Germinal center (tissue), 1 donor: ENCODE measurements at places on chromosomes 12 and 14.
A peak's percentile ranks its signal among the peaks of the same experiment; 100 is the strongest.

GRCh38 chr12:117583677-117584225 is 222.3 kb upstream of the NOS1 start:
- DNase-seq: no peak

- no peak for DNase-seq
Observed at GRCh38 chr12:57940915-57941164, 527 bp upstream of the ATP23 start.

DNA sequence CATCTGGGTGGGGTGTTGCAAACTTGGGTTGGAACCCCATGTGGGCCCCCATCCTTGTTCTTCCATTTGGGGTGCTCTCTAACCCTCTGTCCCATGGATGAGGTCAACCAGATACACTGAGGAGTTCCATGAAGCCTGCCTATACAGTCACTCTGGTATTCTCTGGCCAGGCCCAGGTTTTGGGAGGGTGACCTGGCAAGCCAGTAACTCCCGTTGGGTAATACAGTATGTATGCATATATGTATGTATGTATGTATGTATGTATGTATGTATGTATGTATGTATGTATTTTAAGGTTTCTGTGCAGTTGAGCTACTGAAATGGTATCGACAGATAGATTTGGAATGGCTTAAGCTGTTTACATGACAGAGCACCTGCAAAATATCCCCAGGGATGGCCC is 12.8 kb upstream of the HELB start:
- no peak for DNase-seq

GRCh38 chr14:23722675-23723074 is 86.5 kb downstream of the DHRS2 start:
- no peak for DNase-seq

DNA sequence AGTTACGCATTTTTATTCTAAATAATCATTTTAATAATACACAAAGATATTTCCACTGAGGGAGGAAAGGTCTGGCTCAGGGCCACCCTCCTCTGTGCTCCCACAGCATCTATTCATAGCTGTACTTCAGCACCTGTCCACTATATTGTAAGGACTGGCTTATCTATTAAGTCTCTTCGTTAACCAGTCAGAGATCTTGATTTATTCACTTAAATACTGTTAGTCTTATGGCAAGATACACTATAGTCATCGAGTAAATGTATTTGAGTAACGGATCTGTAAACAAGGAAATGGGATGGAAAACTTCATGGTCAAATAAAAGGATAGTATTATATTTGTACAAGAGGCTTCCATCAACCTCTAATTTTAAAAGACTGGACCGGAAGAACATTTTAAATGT is 54.6 kb downstream of the SPTLC2 start:
- DNase-seq: no peak

GRCh38 chr12:68267892-68268396 is 14.5 kb upstream of the IL22 start:
- DNase-seq: no peak

DNA sequence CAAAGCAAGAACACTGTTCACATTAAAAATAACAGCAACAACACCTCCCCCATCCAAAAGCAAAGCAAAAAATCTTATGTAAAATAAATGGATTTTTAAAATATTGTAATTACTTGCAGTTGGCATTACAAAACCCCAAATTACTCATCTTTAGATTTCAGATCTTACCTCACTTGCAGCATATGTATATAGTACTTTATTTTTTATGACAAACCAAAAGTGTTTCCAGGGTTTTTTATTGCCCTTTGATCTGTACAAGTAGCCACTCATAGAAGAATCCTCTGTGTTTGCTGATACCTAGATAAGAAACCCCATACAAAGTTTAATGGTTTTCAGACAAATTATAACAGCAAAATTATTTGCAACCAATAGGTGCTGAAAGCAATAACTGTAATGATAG is 12.2 kb upstream of the NR2C1 start:
- DNase-seq: no peak

- DNase-seq: no peak
Observed at GRCh38 chr12:52190860-52191729, 719 bp downstream of the KRT80 start.

- no peak for DNase-seq
Observed at GRCh38 chr12:113067987-113068935, 11.7 kb downstream of the DTX1 start.

GRCh38 chr14:99361596-99362215 is 89.7 kb upstream of the BCL11B start:
- no peak for DNase-seq

- no peak for DNase-seq
Observed at GRCh38 chr12:67276421-67276820, 7.3 kb downstream of the CAND1 start.

DNA sequence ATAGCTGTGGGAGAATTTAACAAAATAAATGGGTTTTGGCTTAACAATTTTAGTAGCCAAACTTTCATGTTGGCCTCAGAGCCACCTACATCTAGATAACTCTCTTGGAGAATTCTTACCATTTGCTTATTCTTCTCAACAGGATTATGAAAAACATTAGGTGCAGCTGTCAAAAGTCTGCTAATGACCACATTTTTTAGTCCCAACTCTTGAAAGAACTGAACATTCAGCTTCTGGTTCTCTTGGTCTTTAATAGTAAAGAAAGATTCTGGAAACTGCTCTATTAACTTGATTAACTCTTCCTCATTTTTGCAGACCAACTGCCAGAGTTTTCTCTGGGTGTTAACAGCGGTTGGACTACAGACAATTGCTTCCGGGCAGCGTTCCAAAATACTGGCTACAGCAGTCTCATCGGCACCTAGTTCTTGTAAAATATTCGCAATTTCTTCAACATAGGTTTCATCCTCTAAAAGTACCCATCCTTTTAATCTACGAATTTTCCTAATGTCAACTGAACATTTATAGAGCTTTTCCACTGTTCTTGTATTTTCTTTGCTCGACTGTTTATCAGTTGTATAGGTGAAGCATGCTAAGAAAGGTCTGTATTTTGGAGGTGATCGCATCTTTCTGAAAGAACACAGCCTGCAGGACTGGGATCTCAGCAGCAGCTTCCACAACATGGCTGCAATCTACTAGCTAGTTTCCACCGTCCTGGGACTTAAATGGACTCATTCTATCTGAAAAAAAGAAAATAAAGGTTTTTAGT is 8.7 kb downstream of the MTERF2 start:
- no peak for DNase-seq

GRCh38 chr14:54758041-54758440 is 144.6 kb downstream of the GCH1 start:
- DNase-seq: no peak

DNA sequence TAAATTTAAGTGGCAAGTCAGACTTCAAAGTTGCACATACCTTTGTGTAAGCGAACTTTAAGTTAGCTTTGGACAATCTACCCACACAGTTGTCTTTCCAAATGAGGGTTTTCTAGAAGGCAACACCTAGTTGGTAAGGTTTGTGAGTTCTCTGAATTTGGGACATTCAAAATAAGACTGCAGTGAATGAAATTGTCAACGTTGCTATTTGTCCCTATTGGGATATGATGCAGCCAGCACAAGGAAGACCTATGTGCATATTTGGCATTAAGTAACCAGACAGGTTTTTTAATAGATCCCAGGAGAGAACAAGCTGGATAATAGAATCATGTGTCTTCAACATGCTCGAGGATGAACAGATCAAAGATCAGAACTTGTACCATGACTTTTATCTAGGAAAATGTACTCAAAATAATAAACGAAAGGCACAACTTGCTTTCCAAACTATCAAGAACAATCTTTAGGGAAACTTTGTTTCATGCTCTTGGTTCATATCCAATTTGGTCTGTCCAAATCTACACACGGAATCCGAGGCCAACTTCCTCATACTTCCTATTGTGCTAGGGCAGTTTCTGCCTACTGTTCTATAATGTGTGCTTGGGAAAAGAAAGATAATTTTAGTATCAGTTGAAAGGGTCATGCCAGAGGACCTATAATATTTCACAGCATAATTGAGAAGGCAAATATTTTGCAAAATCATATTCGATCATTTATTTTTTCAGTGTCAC is 284.2 kb upstream of the SOX5 start:
- DNase-seq: no peak

- no peak for DNase-seq
Observed at GRCh38 chr12:104588921-104589590, 132.3 kb downstream of the CHST11 start.

GRCh38 chr12:104063712-104064030 is 660 bp upstream of the HCFC2 start:
- no peak for DNase-seq

DNA sequence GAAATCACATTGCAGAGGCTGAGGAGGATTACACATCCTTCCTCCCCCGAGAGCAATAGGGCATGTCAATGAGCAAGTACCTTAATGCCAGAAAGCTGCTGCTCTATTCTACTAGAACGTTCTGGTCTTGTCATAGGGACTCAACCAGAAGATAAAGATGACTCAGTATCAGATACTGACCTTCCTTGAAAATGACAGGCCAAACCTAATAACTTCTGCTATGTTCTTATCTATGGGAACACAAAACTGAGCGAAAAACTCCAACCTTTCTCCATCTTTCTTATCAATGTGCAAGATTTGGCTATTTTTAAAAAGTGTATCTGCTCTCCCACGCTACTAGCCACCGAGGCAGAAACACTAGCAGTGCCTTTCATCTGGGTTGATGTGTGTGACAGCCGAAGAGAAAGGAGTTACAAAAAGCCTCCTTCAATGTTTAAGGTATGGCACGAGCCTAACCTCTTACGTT is 5.5 kb downstream of the CCDC92 start:
- no peak for DNase-seq

DNA sequence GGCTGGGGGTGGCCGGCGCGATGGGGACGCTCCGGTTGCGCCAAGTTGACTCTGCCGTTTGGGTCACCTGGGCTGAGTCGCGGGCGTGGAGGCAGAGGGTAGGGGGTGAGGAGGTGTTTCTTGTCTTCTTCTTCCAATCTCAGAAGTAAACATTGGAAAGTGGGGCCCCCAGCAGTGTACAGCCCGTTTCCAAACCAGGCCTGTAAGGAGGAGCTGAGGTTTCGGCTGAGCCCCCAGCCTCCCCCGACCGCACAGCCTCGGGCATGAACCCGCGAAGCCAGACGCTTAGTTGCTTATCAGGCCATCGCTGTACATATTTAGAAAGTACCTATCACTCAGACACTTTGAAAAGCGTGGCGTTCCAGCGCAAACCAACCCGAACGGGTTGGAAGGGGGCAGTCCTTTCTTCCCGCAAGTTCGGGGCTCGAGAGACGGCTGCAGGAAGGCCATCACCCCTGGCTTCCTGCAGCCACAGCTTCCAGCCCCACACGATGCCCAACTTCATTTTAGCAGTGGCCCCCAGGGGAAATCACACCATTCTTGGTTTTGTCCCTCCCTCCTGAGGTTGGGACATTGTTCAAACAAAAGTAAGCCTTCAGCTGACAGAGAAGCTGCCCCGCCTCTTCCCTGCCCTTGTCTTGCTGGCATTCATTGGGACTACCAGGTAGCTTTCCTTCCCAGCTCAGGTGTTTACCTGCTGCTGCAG is 164.1 kb downstream of the ZFP36L1 start:
- peak; percentile 34 for DNase-seq

GRCh38 chr14:102088012-102088792 is 1.4 kb upstream of the HSP90AA1 start:
- DNase-seq: peak; percentile 55

- peak; percentile 65 for DNase-seq
Observed at GRCh38 chr14:22314183-22314820, 274.7 kb downstream of the DAD1 start.

- DNase-seq: no peak
Observed at GRCh38 chr12:71472441-71472911, 32.9 kb downstream of the LGR5 start.

- DNase-seq: no peak
Observed at GRCh38 chr14:30193845-30194501, 266.3 kb upstream of the PRKD1 start.

DNA sequence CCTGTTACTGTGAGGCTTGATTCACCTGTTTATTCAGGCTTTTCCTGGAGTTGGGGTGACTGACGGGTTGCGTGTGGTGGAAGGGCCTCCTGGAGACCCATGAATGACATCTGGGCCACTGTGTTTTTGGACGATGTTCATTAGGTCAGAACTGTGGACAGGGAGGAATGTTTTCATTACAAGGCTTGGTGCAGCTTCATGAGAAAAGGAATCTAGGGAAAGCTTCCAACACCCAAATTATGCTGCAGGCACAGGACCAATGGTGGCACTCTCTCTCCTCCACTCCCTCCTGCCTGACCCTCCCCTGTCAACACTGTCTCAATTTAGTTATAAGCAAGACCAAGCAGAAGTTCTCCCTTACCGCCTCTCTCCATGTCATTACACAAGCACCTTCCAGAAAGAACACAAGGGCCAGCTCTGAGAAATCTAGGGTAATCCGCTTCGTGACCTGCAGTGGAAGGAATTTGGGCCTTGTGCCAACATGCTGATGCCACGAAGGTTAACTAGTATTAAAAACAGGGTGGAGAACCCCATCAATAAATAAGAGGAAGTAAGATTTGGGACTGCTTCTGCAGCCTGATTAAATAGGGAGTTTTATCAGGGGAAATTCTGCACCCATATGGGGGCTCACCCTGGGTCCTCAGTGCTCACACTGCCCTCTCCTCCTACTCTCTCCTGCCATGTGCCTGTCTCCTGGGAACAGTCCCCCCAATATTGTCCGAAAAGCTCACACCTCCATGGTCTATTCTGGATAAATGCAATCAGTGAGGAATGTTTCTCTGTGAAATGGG is 200.3 kb downstream of the KTN1 start:
- no peak for DNase-seq

GRCh38 chr12:4762773-4763172 is 42.6 kb downstream of the GALNT8 start:
- no peak for DNase-seq

- DNase-seq: no peak
Observed at GRCh38 chr12:50297996-50298395, 14.7 kb upstream of the LIMA1 start.

DNA sequence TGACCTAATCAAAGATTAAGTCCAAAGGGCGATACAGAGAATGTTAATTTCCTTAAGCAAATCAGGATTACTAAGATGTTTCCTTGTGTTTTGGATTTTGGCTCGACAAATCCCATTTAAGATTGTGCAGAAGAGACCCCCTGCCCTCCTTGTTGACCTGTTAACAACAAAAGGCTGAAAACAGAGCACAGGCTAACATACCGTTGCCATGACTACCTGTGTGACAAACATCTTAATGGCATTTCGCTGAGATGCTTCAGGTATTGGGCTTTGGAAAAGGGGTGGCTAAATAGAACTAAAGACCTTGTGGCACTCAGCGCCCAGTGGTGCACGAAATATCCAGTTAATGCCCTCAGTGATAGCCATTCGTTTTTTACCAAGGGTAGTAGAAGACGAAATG is 1532.3 kb upstream of the TMEM132C start:
- no peak for DNase-seq
